HT-29 (cell line): ENCODE measurements at places on chromosomes 5 and 9. TPM values are rescaled to one million over a fixed set of nuclear protein-coding genes. Genes with fewer than 3 reads are reported as not detected.
A peak's percentile ranks its signal among the peaks of the same experiment; 100 is the strongest.

ZFYVE16 gene
- 4.5 and 4.9 TPM in 2 replicates for total RNA-seq

OTP gene
- total RNA-seq, result not detected in 2 replicates

FYB1 gene
- total RNA-seq, result not detected in 2 replicates

ANKDD1B gene
- total RNA-seq, result 0.44 and 2.7 TPM in 2 replicates

DNA sequence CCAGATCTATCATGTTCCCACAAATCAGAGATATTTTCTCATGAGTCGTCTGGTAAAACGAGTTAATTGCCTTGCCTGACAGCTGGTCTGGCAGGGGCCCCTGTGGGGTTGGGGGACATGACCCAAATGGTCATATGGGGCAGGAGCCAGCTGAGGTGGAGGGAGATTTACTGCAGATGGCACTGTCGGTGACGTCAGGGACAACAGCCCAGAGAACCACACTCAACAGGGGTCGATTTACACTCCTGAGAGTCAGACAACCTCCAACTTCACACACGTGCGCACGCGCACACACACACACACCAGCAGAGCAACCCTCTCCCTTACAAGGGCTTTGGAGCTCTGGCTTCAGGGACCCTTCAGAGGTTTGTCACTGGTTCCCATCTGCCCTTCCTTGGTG is 23.4 kb upstream of the GABRP start:
- no peak for DNase-seq

DNA sequence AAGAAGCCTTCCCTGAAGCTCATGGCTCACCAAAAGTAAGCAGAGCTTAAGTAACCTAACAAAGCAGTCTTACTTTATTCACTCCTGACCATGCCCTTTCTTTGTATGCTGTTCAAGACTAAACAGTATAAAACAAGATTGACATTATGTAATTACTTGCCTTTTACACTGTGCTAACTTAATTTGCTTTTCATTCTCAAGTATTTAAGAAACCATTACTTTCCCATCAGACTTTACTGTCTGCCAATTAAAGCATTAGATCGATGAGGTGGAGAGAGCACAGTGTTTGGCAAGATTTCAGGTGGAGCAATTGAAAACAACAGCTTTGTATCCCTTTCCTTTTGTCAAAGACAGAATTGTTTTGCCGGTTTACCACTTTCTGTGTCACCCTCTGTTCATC is 98.2 kb downstream of the RORB start:
- DNase-seq, result no peak

DNA sequence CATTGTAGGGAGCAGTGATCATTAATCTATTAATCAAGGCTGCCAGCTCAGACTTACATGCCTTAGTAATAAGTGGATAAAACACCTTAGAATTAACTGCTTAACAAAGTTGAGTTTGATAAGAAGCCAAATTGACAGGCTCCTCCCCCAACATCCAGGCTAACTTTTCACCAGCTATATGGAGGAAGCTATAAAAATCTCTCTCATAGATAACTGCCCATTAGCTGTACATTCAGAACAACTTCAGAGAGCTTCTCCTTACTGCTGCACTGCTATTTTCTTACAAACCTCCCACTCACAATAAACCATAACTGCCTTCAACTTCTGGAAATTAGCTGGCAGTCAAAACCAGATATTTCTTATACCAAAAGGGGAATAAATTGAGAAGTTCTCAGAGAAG is 364.1 kb downstream of the PRELID2 start:
- peak; percentile 18 for DNase-seq

GRCh38 chr5:133884569-133885311 is 83.7 kb downstream of the C5orf15 start:
- no peak for DNase-seq

GRCh38 chr5:55773057-55773456 is 35.2 kb downstream of the DDX4 start:
- peak; percentile 9 for DNase-seq

- peak; percentile 44 for DNase-seq
Observed at GRCh38 chr9:78261403-78262001, 25.6 kb downstream of the CEP78 start.

DNA sequence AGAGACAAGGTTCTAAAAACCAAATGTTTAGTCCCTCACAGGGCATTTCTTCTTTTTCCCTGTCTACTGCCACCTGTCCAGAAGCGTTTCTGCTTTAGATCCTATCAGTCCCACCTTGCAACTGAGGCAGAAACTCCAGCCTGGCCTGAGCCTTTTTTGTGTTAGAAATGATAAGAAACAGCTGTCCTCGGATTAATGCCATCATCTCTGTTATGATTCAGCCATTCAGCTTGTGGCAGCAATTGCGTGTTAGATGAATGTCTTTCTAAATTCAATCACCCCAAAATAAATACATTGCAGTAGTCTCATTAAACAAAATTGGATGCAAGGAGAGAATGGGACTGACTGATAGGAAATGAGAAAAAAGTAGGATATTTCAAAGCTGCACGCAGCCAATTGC is 28.3 kb upstream of the FRMPD1 start:
- no peak for DNase-seq
